ENCODE measurements at places on chromosomes 3 and 15. TPM values are rescaled to one million over a fixed set of nuclear protein-coding genes. Genes with fewer than 3 reads are reported as not detected.

GRCh38 chr3:134922866-134923265, 127.8 kb downstream of the EPHB1 start:
- DNase-seq = no peak

GRCh38 chr15:76553564-76553963, 217.0 kb downstream of the ISL2 start:
- DNase-seq = no peak

DNA sequence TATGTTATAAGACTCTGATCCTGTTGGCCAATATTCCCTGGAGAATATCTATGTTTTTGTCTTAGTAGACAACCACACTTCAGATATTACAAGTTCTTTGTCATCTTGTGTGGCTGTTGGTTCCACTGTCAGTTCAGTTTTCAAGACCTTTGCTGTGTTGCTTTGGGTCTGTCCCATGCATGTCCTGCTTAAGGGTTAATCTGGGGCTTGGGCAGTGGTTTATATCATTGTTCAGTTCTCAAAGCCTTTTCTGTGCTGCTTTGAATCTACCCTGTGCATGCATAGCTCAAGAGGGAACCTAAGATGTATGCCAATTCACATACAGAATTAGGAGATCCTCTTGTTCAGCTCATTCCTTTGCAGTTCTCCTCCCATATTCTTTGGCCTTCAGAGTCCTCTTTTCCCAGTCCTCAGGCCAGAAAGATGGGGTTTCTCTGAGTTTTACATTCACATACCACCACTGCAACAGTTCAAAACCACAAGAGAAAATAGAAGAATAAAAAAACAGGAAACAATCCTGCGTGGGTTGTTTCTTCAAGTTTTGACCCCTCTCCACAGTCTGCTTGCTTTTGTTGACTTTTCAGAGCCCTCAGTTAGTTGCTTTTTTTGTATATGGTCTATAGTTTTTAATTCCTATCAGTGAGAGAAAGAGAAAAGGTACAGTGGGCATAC, 21.6 kb downstream of the BUB1B start:
- DNase-seq = no peak

GRCh38 chr3:7964899-7965298, 536.7 kb upstream of the LMCD1 start:
- no peak for DNase-seq

- DNase-seq = no peak
These were observed 98.4 kb upstream of the LRRFIP2 start for GRCh38 chr3:37272741-37273140.

DNA sequence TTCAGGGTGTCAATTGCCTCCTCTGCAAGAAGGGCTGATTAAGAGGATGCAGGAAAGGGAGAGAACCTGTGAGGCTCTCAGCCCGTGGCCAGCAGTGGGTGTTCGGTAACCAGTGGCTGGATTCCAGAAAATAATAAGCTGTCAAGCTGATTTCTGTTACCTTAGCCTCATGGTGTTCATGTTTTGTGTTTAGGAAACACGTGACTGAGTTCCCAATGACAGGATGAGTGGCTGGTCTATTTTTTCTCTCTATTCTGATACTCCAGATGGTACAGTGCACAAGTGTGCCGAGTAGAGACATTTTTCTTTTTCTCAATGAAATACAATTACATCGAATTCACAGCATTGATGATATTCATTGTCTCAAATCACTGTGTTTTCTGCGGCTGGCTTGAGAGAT, 43.6 kb downstream of the EDEM1 start:
- DNase-seq = no peak

GRCh38 chr15:70182858-70183695, 85.4 kb upstream of the TLE3 start:
- no peak for DNase-seq

DNA sequence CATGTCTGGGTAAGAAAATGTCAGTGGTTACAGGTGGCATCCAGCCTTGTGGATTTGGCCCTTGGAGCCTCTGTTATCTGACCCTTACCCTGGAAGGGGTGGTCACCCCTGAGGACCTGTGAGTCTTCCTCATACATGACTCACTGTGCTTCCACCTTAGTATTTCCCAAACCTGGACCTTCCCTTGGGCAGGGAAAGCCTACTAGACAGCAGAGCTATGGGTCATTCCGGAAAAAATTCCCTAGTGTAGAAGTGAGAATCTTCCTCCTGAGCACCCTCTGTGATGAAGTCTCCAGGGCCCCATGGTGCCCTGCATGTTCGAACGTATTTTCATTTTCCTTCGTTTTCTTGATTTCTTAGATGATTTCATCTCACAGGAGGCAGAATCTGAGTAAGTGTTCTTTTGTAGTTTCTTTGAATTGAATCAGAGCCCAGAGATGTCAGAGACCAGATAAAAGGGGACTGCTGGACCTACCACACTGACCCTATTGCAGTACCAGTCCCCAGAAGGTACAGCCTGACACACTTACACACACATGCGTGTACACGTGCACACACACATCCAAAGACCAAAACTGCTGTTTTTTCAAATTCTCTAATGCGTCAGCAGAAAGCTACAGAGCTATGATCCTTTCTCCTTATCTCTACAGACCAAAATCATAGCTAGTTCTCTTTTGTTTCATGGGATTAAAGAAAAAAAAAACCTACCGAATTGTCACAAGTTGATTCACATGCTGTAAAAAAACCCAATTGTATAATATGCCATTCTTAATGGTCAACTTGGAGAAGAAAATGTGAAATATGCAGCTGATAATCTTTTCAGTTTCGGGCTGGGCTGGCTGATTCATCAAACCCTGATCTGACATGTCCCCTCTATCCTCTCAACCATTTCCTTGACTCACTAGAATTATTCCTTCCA, 50.5 kb upstream of the ARHGEF3 start:
- DNase-seq = no peak

DNA sequence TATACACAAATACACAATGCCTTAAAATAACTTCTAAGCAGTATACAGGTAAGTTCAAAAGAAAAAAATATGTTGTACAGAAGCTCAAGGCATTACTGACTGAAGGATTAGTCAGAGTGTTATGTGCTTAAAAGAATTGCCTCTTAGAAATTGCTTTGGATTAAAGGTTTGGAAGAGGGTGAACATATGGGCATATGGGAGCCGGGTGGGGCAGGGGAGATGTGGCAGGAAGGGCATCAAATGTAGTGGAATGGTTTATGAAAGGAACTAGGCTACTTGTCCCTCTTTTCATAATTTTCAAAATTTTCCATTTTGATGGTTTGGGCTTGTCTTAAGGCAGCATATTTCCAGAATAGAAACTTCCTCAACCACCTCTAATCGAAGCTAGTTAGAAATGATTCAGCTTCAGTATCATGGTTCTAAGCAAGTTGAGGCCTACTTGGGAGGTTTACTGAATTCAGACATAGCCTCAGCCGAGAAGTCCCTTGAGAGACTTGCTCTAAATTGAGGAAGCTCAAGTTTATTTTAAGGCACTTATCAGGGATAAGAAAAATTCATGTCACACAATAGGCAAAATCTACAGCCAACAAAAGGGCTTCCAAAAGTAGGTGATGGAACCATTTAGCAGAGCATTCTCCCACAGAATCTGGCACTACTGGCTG, 10.1 kb upstream of the GOLGB1 start:
- DNase-seq = no peak

- no peak for DNase-seq
These were observed 190.3 kb downstream of the OPA1 start for GRCh38 chr3:193783166-193783896.

DNA sequence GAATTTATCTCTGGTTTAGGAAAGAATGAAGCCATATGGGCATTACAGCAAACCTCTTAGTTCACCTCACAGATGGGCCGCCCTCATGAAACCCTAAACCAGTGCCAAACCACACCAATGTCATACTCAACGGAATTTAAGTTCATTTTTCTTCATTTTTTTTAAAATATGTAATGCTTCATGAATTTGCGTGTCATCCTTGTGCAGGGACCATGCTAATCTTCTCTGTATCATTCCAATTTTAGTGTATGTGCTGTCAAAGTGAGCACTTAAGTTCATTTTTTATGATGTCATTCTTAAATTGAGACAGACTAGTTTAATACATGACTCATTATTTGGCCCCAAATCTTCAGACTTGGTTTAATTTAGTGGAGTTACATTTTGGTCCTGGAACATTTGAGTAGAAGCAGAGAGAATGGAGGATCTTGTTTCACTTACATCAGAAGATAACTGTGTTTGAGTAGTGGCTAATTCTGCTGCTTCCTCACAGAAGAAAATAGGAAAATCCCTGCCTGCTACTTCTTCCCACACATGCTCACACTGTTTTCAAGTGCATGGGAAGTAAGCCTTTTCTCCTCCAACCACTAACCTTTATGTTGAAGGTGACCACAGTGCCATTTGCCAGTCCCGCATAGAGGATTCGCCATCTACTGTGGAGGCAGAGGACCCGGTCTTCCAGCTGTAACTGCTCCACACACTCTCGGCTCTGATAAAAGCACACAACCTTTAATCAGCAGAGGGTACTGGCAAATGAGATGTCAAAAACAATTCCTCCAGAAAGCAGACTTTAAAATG, 63.3 kb downstream of the ZNF106 start:
- DNase-seq = no peak

GRCh38 chr15:49857496-49858475, 236.9 kb downstream of the DTWD1 start:
- DNase-seq = no peak

- DNase-seq = no peak
These were observed 92.5 kb downstream of the UBE3A start for GRCh38 chr15:25346371-25346770.

DNA sequence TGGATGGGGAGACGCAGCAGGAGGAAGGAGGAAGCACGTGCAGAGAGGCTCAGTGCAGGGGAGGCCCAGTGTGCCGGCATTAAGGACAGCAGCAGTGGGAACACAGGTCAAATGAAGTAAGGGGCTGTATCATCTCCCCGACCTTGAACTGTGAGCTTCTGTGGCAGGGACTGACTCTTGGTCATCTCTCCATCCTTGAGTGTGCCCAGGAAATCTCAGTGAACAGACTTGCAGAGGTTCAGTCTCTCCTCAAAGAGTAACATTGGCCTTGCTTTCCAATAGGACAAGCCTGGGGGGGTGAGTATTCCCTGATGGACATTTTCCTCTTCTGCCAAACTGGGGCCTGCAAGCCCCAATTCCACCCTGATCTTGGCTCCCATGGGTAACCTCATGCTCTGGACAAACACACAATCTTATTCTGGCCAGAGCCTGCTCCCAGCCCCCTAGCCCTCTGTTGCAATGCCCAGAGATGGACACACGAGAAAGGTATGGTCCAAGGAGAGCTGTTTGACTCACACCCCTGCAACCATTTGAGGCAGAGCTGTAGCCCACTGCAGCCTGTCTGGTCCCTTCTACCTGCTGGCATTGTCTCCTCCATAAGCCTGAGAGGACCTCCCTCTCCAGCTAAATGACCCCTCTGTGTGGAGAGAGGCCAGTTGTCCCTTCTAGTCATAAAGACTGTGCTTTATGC, 50.9 kb downstream of the TLE3 start:
- DNase-seq = peak; percentile 60

- no peak for DNase-seq
These were observed 19.0 kb downstream of the C2CD4A start for GRCh38 chr15:62085740-62086139.

DNA sequence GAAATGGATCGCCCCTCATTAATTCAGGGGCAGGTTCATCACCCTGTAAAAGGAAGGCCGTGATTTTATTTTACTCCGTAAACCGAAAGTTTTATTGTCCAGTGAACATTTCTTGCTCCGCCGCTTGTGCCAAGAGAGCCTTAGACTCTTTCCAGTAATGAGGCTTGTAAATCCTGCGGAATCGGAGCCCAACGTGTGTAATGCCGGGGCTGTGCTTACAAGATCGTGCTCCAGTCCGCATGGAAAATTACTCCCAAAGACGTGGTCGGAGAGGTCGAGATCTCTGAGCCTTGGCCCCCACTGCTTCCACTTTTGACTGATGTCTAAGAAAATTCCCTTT, 649 bp upstream of the PLOD2 start:
- no peak for DNase-seq

- no peak for DNase-seq
These were observed 170.0 kb upstream of the NDN start for GRCh38 chr15:23857028-23857641.

TRAK1 gene
- total RNA-seq = 38.3 TPM

WWTR1 gene
- total RNA-seq = 65.9 TPM

AQP9 gene
- 21.1 TPM for total RNA-seq

DCLK3 gene
- 0.16 TPM for total RNA-seq

CAMKV gene
- total RNA-seq = not detected

GOLGA8S gene
- total RNA-seq = 0.26 TPM

GOLGA8R gene
- 2.6 TPM for total RNA-seq

Data from mesenteric fat pad (tissue), 1 donor.